ENCODE measurements at places on chromosomes 3 and 15.

DNA sequence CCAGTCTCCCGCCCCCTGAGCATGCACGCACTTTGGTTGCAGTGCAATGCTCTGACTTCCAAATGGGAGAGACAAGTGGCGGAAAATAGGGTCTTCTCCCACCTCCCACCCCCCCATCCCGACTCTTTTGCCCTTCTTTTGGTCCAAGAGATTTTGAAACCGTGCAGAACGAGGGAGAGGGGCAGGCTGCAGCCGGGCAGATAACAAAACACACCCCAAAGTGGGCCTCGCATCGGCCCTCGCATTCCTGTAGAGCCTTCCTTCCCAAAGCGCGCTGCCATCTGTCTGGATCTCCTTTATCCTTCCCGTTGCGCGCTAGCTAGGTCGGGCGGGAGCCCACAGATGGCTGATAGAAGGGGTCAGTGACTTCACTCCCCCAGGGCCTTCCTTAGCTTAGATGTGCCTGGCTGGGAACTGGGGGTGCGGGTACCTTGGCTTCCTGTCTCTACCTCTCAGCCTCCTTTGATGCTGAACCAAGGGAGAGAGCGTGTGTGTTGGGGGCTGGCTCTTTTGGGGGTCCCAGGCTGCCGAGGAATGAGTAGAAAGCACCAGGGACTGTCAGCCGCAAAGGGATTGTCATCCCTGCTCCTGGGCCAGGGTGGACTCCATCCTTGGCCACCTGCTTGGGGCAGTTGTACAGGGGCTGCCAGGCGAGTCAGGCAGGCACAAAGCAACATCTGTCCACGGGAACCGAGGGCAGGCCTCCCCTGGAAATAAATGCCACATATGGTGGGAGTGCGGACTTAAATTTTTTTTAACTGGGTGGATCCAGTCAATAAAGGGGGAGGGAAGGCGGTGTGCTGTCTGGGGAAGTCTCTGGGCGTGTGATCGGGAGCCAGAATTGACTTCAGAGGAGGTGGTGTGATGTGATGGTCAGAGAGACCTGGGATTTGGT lies 1.8 kb downstream of the SMAD3 start:
- no peak for DNase-seq

- DNase-seq = no peak
These were observed 40.8 kb downstream of the MRAS start for GRCh38 chr3:138389144-138389601.

- peak; percentile 66 for DNase-seq
These were observed 1.7 kb upstream of the GPR62 start for GRCh38 chr3:51953445-51953844.

- no peak for DNase-seq
These were observed 37.0 kb upstream of the SCN10A start for GRCh38 chr3:38853011-38853410.

- no peak for DNase-seq
These were observed 871.1 kb downstream of the PDCD6IP start for GRCh38 chr3:34669490-34669889.
